ENCODE measurements at places on chromosomes 12 and 14.

DNA sequence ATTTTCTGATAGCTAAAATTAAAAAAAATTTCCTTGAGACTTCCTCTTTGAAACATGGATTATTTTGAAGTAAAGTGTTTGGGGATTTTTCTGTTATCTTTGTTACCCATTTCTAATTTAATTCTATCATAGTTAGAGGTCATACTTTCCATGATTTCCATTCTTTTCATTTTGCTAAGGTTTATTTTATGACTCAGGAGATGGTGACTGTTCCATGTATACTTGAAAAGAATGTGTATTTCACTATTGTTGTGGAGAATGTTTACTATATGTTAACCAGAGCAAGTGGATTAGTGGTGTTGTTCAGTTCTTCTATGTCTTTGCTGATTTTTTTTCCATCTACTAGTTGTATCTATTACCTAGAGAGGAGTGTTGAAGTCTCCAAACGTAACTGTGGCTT is 250.5 kb upstream of the PELI2 start:
- no peak for DNase-seq

GRCh38 chr12:13211191-13211858 is 14.8 kb downstream of the EMP1 start:
- no peak for DNase-seq

- no peak for DNase-seq
Measured at GRCh38 chr12:103205906-103206305, 248.4 kb downstream of the ASCL1 start.

DNA sequence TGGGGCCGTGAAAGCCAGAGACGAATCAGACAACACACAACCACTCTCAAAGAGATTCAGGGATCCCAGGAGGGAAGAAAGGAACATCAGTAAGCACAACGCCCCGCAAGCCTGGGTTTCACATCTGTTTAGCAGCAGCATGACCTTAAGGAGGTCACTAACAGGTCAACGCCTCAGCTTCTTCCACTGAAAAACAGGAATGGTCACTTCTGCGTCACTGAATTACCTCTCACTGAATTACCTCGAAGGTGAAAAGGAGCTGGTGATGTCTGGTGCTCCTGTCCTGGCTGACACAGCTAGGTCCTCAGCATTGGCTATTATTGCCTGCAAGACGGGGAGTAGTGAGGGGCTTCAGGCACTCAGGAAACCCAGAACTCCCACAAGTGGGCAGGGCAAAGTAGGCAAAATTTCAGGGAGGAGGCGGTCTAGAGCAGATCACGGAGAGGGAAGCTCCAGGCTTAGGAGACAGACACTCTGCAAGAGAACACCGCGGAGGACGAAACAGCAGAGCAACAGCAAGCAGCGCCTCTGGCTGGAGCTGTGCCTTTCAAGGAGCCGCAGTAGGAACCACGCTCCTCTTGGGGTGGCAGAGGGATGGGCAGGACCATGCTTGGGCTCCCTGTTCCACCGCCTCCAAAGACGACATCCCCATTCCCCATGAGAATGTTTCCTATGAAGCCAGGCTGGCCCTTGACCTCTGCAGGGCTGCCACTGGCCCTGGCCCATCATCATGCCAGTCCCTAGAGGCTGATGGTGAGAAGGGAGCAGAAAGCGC is 108.4 kb downstream of the SINHCAF start:
- no peak for DNase-seq

DNA sequence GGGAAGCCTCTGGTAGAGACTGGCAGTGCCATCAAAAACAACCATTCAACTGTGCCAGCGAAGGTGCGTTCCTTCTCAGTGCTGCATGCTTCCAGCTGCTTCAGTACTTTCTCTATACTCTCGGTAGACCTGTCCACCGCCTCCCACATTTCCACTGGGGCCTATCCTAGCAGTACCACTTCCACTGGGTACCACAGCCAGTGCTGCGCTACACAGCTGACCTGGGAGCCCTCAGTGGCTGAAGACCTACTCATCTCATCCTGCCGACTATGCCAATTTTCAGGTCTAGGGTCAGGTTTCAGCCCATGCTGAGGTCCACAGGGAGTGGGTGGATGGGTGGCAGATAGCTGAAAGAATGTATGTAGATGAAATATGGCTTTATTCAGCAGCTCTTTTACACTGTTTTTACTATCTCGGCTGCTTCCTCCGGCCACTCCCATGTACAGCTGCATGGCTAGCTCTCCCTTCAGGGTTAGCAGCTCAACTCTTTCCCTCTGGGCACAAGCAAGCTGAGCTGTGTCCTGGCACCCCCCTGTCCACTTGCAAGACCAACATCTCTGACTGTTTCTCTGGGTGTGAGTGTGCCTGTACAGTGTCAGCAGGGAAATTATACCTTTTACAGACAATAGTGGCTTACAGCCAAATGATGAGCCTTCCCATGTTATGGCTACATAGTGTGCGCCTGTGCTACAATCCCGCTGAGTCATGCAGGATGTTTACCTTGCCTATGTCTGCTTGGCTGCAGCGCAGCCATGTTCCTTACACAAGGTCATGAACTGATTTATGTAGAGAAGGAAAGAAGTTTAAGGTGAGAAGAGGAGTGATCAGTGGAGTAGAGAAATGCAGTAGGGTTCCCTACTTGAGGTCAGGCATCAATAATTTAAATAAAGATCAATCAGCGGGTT is 125.7 kb upstream of the DDHD1 start:
- DNase-seq = no peak

- peak; percentile 47 for DNase-seq
Measured at GRCh38 chr12:20044846-20045245, 323.5 kb upstream of the PDE3A start.

GRCh38 chr14:85071447-85071846 is 458.5 kb upstream of the FLRT2 start:
- DNase-seq = no peak
